ENCODE measurements at places on chromosomes 13 and 19.

- DNase-seq: no peak
Observed at GRCh38 chr19:16226184-16226591, 28.5 kb downstream of the AP1M1 start.

- no peak for DNase-seq
Observed at GRCh38 chr13:112893570-112894422, 75.2 kb upstream of the MCF2L start.

GRCh38 chr19:52948025-52948770 is 14.5 kb downstream of the ZNF816 start:
- DNase-seq: no peak

DNA sequence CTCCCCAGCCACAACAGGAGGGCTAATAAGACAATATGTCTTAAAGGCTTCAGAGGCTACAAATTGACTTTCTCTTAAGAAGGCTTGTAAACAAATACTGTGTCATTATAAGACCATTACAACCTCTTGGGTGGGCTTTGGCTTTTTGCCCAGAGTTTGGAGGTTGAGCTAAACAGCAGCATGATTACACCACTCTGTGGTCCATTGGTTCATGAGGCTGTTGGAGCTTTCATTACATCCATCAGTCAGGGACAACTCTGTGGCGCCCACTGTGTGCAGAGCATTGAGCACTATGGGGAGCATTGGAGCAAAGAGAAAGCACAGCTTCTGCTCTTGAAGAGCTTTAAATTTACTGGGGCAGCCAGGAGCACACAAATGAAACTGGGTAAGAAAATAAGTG is 75.9 kb downstream of the TNFSF11 start:
- DNase-seq: no peak

DNA sequence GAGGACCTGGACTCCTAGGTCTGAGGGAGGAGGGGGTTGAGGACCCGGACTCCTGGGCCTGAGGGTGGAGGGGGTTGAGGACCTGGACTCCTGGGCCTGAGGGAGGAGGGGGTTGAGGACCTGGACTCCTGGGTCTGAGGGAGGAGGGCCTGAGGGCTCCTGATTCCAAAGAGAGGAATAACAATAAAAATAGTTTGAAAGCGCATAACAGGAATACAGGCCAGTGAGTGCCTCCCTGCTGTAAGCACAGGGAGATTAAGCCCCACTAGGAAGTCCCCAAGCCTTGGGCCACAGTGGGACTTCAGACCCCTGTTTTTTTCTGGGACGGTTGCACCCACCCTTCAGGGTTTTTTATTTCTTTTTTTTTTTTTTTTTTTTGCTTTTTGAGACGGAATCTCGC is 1.2 kb upstream of the SBK2 start:
- no peak for DNase-seq

- no peak for DNase-seq
Observed at GRCh38 chr13:30763786-30764413, 28.6 kb downstream of the ALOX5AP start.

DNA sequence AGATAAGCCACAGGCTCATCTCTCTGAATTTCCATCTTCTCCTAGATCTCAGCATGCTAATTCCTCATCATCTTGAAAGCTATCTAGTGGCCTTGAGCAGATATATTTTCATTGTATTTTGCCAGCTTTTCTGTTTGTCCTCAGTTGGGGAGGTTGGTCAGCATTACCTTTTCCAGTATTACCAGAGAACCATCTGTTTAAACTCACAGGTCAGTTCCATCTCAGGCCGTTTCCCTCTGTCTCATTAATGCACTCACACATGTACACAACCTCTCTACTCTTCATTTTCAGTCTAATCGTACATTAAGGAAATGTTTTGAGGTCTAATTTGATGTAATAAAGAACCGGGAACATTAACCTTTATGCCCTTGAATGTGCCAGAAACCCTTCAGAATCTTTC is 29.7 kb downstream of the USPL1 start:
- no peak for DNase-seq

GRCh38 chr19:1087813-1088415 is 7.3 kb downstream of the POLR2E start:
- DNase-seq: no peak

GRCh38 chr13:77477299-77477848 is 58.1 kb upstream of the SCEL start:
- DNase-seq: no peak

- DNase-seq: no peak
Observed at GRCh38 chr13:46526740-46527139, 26.2 kb upstream of the LRCH1 start.

GRCh38 chr13:112978561-112979405 is 9.8 kb downstream of the MCF2L start:
- no peak for DNase-seq

DNA sequence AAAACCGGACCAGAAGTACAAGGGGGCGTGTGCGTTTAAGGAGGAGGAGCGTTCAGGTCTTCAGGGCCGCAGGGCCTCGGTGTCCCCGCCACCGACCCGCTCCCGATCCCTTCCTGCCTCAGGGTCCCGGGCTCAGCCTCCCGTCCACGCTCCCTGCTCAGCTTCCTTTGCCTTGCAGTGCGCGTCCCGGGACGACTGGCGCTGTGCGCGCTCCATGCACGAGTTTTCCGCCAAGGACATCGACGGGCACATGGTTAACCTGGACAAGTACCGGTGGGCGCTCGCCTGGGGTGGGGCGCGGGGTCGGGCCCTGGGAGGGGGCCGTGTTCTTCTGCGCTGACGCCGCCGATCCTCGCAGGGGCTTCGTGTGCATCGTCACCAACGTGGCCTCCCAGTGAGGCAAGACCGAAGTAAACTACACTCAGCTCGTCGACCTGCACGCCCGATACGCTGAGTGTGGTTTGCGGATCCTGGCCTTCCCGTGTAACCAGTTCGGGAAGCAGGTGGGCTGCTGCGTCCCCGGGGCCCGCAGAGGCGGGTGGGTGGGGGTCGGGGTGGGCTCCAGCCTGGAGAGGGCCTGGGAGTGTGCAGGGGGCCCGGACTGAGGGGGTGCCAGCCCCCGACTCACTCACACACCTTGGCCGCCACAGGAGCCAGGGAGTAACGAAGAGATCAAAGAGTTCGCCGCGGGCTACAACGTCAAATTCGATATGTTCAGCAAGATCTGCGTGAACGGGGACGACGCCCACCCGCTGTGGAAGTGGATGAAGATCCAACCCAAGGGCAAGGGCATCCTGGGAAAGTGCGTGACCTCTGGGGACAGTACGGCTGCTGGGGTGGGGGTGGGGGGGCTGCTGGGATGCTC is 1.4 kb downstream of the GPX4 start:
- no peak for DNase-seq

DNA sequence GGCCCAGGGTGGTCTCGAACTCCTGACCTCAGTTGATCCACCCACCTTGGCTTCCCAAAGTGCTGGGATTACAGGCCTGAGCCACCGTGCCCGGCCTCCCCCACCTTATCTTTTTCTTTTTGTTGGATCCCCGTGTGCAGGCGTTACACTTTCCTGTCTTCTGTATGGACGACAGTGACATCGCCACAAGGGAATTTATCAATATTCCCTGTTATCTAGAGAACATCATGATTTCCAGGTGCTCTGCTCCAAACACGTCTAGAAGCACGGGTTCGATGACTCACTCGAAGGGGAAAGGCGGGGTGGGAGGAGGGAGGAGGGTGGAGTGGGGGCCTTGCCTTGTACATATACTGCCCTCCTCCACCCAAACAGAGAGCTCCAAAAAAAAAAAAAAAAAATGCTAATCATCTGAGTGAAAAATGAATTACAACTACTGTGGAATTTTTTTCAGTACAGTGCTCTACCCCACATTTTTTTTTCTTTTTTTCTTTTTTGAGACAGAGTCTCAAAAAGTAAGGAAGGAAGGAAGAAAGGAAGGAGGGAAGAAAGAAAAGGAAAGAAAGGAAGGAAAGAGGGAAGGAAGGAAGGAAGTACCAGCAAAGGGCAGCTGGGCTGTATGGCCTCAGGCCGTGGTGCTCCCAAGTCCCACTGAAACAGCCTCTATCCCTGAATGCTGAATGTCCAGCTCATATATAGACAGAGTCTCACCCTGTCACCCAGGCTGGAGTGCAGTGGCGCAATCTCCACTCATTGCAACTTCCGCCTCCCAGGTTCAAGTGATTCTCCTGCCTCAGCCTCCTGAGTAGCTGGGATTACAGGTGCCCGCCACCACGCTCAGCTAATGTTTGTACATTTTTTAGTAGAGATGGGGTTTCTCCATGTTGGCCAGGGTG is 36.8 kb downstream of the INSR start:
- no peak for DNase-seq

DNA sequence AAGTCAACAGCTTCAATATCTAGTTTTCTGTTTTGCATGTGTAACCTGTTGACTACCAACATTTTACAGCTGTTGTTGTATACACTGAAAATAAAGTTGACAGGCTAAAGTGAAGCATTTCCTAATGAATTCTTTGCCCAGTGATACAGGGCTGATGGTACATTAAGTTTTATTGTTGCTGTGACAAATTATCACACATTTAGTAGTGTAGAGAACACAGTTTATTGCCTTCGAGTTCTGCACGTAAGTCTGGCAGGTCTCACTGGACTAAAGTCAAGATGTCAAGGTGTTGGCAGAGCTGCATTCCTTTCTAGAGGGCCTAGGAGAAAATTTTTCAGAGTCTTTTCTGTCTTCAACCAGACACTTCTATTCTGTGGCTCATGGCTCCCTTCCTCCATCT is 184.2 kb downstream of the SLITRK6 start:
- no peak for DNase-seq

DNA sequence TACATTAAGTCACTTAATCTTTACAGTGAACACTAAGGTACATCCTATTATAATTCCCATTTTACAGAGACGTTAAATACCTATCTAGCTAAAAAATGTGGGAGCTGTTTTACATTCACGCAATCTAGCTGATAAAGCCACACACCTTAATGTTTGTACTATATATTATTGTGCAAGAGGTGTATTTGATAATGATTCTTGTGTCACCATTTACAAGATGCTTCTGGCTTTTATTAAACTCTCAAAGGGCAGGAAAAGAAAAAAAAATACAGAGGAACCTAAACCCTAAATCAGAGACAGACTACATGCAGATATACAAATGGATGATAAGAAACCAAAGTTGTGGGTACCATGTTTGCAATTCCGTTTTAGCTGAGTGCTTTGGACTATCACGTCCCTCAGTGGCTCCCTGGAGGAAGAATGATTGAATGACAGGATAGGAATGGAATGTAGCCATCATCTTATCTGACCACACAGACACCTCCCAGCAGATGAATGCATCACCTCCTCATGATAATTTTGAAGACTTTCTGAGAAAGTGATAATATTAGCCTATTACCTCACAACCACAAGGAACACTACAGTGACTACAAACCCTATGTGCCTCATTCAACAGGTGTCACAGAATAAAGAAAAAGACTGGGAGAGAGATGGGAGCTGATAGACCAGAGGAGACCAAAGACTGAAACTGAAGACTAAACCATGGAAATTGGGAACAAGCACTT is 230.5 kb upstream of the SERP2 start:
- no peak for DNase-seq

Data from T-cell (primary cell).